ENCODE measurements at places on chromosomes 4 and X.

- DNase-seq, result no peak
Observed at GRCh38 chr4:132333724-132334047, 815.4 kb upstream of the PCDH10 start.

DNA sequence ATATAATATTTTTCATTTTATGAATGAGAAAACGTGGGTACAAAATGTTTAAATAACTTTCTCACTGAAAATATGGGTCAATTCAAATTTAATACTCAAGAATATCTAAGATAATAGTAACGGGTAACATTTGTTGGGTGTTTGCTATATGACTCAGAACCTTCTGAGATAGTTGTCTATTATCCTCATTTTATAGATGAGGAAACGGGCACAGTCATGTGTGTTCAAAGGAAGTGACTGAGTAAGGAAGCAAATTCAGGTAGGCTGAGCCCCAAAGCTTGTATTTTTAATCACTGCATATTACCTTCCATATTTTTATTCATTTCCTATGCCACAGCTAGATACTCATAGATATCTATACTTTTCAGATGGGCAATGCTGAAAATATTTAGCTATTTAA lies 12.2 kb upstream of the CAMK2D start:
- no peak for DNase-seq

DNA sequence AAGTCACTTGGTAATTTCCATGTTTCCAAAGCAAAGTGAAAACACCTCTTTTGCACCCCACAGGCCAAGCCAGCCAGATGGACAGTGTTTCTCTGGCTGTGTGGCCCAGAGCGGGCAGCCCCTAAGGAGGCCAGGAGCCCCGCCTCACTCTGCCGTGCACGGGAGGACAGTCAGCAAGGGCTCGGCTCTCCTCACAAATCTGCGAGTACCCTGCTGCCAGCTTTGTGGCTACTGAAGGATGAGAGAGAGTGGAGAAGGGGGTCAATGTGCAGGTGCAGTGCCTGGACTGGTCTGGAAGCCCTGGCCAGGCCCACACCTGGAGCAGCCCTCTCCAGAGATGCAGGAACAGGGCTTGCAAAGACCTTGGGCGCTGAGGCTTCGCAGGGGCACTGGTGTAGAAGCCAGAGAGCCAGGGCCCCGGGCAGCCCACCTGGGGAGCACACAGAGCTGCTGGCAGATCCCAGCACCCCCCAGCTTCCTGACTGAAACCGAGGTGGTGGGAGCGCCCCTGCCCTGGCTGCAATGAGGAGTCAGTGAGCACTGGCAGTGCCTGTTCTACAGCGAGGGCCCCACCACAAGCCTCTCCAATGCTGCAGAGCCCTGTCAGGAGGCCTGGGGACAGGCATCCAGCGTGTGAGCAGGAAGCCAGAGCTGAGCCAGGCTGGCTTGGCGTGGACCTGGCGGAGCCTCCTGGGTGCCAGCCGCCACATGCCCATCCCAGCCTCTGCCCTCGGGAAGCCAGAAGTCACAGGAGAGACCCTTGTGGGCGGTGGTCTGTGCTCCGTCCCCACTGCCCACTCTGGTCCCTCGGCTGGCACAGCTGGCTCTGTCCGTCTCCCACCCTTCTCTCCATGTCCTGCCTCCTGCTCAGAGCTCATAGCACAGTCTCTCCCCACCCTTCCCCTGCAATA lies 3.9 kb downstream of the SPON2 start:
- DNase-seq, result no peak

DNA sequence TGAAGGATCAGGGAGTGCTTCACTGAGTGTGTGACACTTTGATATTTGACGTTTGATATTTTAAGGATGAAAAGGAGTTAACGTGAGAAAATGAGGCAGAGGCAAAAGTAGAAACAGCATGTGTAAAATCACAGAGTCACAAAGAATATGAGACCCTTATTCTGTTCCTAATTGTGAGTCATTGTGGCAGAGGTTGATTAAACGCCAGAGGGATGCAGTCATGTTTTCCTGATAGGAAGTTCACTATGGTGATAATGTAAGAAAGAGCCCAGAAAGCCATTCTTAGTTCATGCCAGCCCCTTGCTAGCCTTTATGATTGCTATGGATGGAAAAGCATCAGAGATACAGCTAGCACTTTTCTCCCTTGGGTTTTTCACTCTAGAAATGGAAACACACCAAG lies 33.5 kb upstream of the IGSF1 start:
- DNase-seq, result no peak

DNA sequence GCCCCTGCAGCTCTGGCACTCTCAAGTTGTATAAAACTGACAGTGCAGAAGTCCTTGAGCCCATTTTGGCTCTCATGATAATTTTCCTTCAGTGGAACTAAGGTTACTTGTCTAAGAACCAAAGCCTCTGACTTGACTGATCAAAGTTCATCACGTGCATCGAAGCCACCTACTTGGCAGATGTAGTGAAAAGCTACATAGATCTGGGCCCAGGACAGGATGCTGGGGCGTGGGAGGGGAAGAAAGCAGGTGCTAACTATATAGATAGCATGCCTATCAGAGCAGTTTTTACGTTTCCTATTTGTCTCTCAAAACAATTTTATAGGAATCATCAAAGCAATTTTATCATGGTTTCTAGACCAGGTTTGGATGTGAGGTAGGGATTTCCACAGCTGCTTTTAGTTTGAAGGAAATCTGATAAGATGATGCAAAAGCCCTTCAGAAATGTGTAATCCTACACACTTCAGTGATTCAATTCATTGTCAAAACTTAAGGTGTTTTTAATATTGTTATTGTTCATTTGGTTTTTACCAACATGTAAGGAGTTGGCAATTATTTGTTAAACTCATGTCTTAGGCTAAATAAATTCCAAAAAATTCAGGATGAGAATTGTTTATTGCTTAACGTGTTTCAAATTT lies 1.2 kb upstream of the CD40LG start:
- DNase-seq, result no peak

- no peak for DNase-seq
Observed at GRCh38 chr4:185219551-185220344, 10.3 kb downstream of the SNX25 start.

GRCh38 chr4:86970447-86971354 lies 35.9 kb downstream of the AFF1 start:
- no peak for DNase-seq

- DNase-seq, result no peak
Observed at GRCh38 chr4:125011646-125012045, 299.1 kb upstream of the ANKRD50 start.

- no peak for DNase-seq
Observed at GRCh38 chr4:2060611-2061185, 1.6 kb downstream of the NAT8L start.

- no peak for DNase-seq
Observed at GRCh38 chr4:22780797-22781196, 88.1 kb downstream of the GBA3 start.

DNA sequence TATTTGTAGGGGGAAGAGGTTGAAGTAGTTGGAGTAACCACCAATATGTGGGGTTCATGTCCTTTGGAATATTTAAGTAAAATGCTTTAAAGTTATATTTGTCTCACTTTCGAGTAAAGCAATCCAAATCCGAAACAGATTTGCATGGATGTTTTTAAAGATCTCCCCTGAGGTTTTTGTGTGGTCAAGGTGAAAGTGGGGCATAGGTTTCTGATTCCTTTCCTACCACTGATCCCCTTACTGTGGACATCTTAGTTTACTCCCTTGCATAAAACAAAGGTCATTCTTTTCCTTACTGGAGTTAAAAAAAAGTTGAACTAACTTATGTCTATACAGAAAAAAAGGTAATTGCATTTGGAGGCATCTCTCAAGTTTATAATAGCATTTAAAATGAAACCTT lies 71.9 kb upstream of the PHOX2B start:
- no peak for DNase-seq

DNA sequence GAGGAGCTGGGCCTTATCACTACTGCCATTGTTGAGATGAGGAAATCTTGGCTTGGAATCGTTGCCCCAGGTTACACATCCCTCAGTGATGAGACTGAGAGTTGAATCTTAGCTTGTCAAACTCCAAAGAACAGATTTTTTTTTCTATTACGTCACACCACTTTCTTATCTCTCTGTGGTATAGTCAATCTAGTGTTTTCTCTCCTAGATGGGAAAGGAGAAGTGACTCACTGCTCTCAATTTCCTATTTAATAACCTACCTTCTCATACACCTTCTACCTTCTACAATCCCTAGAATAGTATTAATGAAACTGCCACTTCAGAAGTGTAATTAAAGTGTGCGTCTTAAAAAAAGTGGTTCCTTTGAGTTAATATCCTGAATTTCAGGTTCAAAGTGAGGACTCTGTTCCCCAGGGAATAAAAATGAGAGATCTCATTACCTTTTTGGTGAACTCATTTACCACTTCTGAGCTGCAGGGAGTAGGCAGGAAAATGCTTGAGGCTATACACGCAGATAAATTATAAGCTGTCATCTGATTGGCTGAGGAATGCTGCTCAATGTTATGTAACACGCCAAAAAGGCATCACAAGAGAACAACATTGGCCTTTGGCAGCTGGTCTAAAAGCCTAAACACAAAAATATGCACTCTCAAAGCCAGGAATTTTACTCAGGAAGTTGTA lies 59.3 kb downstream of the MAD2L1 start:
- DNase-seq, result no peak

DNA sequence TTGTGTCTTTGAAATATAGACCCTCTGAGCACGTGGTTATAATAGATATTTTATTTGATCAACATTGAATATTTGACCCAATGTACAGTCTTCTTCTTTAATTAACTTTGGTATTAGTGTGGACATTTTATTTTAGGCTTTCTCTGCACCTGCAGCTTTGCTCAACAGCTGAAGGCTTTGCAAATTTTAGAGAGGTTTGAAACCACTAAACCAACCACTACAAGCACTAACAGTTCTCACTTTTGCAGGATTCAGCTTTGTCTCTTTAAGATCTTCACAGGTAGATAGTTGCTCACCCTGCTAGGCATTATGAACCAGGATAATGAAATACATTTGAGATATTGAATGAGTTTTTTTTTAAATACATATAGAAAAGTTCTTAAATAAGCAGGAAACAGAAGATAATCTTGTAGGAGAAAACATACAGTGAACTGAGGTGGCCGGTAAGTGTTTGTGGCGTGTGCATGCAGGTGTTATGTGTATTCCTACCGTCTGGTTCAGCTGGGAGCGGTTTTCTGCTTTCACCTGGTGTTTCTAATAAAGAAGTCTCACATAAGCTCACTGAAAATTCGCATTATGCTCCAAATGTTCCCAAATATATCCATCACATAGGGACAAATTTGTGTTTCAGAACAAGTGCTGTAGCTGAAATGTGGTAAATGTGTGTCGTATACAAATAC lies 1508.3 kb upstream of the TENM3 start:
- no peak for DNase-seq

- no peak for DNase-seq
Observed at GRCh38 chr4:147754037-147754445, 22.2 kb downstream of the ARHGAP10 start.

- no peak for DNase-seq
Observed at GRCh38 chrX:151570561-151570960, 7.1 kb downstream of the PASD1 start.

DNA sequence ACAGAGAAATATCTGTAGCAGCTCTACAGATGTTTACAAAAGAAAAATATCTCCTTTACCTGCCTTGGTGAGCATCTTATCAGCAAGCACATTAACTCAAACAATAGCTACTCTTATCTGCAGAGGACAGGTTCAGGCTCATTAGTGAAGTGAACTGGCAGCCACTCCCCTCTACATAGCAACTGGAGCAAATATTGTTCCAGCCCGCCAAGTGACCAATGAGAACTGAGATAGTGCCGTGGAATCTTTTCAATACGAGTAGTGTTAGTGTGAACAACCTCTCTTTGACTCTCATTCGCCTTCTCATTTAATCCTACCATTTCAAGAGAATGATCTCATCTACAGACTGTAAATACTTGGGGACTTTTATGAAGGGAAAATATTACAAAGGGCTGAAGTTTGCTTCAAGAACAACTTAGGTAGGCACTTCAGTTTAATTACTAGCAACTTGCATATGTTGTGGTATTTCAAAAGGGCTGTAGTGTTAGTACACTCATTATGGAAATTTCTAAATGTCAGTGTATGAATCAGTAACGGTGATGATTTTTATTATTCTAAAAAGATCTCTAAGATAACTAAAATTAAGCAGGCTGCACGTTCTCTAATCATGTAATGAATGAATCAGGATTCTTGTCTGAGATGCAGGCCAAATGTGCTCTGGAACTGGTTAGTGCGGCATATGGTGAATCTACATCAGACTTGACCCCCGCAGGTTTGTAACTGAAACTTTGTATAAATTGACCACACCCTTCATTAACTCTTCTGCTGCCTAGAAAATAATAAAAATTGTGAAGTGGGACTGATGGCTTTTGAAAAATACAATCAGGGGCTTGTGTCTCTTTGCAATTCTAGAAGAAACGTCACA lies 72.4 kb downstream of the PALLD start:
- no peak for DNase-seq

DNA sequence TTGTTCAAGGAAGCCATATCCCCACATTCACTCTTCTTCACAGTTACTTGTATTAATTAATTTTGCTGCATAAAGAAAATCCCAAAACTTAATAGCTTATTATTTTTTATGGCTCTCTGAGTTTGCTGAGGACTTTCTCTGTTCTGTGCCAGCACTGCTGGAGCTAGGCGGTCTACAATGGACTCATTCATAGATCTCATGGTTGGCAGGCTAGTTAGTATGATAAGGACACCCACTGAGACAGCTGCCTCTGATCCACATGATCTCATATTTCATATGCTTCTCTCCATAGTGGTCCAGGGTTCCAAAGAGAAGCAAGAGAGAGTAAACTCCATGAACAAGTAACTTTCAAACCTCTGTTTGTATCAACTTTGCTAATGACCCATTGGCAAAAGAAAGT lies 170.2 kb downstream of the ADGRA3 start:
- no peak for DNase-seq

- DNase-seq, result no peak
Observed at GRCh38 chr4:173656898-173657297, 126.9 kb upstream of the HAND2 start.

DNA sequence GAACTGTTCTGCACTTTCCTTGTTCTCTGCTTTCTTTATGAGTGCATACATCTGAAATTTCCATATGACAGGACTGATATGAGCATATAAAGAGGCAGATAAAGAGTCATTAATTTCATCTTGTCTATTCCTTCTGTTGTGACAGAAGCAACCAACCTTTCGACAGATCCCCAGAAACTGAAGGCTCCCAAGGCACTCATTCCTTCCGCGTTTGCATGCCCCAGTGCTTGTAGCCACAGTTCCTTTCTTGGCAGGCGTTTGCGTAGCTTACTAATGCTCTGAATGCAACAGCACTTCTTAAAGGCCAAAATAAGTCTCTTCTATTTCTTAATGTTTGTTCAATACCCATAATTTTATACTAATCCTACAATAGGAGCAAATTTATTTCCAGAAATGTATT lies 94.0 kb upstream of the TBL1X start:
- DNase-seq, result no peak

DNA sequence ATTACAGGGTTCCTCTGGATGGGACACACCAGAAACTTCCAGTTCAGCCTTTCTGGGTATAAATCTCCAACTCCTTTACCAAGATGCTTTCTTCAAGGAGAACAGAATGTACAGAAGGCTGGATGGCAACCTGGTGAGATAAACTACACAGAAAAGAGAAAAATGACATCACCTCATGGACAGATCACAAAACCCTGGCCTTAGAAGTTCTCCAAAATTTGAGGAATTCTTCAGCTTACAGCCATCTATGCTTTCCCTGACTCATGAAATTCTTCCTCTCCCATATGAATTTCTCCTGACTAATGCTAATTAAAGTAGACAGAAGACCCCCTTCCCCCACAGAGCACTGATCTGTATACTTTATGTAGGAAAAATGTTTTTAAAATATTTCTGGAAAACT lies 345.4 kb downstream of the STIM2 start:
- no peak for DNase-seq

- no peak for DNase-seq
Observed at GRCh38 chr4:140579278-140579677, 10.5 kb upstream of the UCP1 start.
